NCI-H2107 (cell line): ENCODE measurements at places on chromosomes 7 and 10.

DNA sequence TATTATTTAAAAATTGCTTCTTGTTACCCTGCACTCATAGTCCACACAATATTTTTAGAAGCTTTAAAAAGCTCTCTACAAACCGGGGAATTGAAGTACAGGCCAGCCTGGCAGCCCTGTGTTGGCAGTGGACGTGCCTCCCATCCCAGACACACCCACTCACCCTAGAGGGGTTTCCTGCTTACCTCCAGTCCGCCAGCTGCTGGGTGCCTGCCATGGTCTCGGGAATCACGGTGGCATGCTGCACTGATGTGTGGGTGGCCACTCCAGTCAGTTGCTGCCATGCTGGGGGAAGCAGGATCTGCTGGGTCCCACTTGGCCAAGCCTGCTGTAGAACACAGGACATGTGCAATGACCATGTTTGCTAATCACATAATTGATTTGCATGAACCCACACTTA lies 80.4 kb downstream of the CLEC2L start:
- DNase-seq: no peak

GRCh38 chr10:130453036-130453720 lies 317.0 kb downstream of the GLRX3 start:
- DNase-seq: no peak

GRCh38 chr10:98172495-98172894 lies 38.0 kb downstream of the R3HCC1L start:
- DNase-seq: no peak

- no peak for DNase-seq
These were observed 11.1 kb downstream of the HOXA4 start for GRCh38 chr7:27119412-27119911.

DNA sequence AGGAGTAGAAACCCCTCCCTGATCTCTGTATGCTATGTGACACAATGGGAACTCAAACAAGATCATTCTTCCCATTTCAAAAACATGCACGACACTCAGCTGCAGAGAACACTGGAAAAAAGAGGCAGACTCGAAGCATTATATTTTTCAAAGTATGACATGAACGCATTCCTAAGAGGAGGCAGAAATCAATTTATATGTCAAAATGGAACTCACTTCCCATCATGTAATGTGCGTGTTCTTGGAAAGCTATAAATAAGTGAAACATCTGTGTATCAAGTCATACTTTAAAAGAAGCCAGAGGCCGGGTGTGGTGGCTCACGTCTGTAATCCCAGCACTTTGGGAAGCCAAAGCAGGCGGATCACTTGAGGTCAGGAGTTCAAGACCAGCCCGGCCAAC lies 142.7 kb downstream of the ICA1 start:
- DNase-seq: no peak

DNA sequence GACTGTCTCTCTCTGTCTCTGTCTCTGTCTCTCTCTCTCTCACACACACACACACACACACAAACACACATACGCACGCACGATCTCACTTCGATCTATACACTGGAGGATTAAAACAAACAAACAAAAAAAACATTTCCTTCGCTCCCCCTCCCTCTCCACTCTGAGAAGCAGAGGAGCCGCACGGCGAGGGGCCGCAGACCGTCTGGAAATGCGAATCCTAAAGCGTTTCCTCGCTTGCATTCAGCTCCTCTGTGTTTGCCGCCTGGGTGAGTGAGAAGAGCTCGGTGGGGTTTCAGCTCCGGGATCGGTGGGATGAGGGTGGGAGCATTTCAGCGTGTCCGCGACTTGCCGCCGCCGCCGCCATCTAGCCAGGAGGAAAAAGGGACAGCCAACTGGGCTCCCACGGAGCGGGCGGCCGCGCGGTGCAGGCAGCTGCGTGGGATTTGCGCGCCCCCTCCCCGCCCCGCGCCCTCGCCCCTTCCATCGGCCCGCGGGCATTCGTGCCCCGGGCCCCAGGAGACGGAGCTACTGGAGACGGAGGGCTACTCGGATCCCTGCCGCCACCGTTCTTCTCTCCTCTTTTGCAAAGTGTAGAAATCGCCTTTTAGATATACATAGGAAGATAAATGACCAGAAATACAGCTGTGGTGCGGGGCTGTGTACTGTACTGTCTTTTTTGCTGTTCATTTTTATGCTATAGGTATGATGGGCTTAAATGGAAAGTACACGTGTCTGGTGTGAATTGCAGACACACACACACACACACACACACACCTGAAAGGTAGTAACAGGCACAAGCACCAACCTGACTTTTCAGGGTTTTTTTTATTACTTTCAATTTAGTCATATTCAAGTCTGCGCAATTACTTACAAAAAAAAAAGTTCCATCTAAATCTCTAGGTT lies 581 bp downstream of the PTPRZ1 start:
- no peak for DNase-seq

GRCh38 chr10:93516006-93516380 lies 19.6 kb downstream of the CEP55 start:
- no peak for DNase-seq

- DNase-seq: no peak
These were observed 34.5 kb upstream of the AQP1 start for GRCh38 chr7:30877015-30877769.

- DNase-seq: no peak
These were observed 30.9 kb upstream of the ITGB8 start for GRCh38 chr7:20299647-20300312.

GRCh38 chr10:60827791-60828488 lies 49.7 kb downstream of the CDK1 start:
- no peak for DNase-seq
